ENCODE measurements at places on chromosomes 11 and 22.
A peak's percentile ranks its signal among the peaks of the same experiment; 100 is the strongest.

GRCh38 chr22:43890901-43891331 is 897 bp downstream of the PNPLA5 start:
- DNase-seq = no peak

DNA sequence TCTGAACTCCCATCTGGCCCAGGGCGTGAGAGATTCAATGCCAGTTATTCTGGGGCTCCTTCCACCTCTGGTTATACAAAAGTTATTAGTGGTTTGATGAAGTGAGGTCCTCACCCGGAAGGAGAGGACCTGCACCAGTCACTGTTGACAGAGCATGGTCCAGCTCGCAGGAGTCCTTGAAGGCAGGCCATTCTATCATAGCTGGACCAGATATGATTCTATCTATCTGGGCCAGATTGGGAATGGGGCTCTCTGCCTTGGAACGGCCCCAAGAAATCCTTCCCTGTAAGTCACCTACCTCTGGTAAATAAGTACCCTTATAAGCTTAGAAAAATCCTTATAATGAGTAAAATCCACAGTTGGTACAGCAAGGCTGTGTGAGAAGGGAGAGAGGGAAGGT is 50.7 kb downstream of the C11orf91 start:
- no peak for DNase-seq

- DNase-seq = no peak
These were observed 46.1 kb downstream of the CDKN1C start for GRCh38 chr11:2839395-2839943.

GRCh38 chr11:29562183-29562582 is 454.6 kb downstream of the KCNA4 start:
- no peak for DNase-seq

- DNase-seq = no peak
These were observed 1027.4 kb downstream of the BRD1 start for GRCh38 chr22:48800036-48800885.

DNA sequence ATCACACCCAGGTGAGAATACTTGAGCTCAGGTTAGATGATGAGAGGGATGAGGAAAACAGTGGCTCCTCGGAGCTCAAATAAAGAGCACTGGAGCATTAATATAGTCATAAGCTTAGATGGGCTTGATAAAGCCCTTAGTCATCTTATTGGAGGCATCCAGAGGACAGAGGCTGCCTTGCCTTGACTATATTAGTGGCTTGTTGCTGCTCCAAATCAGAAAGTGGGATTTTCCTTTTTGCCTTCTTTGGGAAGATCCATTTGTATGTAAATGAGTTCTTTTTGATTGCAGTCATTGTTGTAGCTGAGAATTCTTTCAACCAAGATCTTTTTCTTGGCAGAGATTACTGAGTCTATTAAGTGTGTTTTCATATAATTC is 18.9 kb downstream of the ADM start:
- no peak for DNase-seq

GRCh38 chr11:66739983-66740382 is 11.0 kb upstream of the SPTBN2 start:
- no peak for DNase-seq

GRCh38 chr11:130062026-130062425 is 7.7 kb upstream of the APLP2 start:
- no peak for DNase-seq

- DNase-seq = peak; percentile 25
These were observed at the start of gene GPR83 for GRCh38 chr11:94400839-94401772. TSS of gene GPR83 (minus strand) at chr11:94401419. CDS start at chr11:94401247, 172 bp downstream.

GRCh38 chr11:113831314-113831713 is 44.1 kb downstream of the USP28 start:
- no peak for DNase-seq

DNA sequence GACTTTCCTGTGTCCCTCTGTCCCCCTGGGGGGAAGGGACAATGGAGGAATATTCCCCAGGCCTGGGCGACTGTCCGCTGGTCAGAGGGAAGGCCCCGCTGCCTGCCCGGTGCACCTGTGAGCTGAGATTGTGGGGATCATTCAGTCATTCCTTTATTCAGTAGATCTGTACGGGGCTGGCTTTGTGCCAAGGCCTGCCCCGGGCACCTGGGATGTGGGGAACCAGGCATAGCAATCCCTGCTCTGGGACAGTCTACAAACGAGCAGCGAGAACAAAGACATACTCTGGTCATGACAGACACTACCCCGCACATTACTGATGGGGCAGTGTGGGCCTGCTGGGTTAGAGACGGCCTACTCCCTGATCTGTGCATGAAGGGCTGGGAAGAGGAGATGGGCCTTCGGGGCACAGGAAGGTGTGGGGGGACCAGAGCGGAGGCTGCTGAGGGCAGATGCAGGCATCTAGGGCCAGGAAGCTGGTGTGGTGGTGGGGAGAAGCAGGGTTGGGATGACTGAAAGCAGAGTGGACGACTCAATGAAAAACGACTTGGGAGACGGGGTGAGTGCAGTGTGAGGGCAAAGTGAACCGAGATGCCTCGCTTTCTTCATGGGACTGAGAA is 1.8 kb upstream of the MYO7A start:
- DNase-seq = no peak

DNA sequence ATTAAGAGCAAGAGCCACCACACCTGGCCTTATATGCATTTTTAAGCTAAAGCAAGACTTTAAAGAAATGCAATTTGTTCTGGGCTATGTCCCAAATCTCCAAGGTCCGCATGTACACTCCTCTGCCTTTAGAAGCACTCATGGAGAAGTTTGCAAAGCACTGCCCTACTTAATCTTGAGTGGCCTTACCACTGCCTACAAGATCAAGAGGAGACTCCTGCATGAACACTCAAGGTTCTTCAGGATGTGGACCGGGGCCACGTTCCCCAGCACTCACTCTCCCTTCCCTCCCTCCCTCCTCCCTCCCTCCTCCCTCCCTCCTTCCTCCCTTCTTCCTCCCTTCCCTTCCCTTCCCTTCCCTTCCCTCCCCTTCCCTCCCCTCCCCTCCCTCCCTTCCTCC is 63.2 kb upstream of the HSPA8 start:
- no peak for DNase-seq

DNA sequence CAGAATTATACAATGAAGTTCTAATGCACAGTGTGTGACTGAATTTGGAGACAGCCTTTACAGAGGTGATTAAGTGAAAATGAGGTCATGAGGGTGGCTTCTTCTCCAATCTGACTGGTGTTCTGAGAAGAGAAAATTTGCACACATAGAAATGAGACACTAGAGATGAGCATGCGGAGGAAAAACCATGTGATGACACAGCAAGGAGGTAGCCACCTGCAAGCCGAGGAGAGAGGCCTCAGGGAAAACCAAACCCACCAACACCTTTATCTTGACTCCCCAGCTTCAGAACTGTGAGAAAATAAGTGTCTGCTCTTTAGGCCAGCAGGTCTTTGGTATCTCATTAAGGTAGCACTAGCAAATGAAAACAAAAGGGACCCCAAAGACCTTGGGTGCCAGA is 93.2 kb downstream of the GGTLC2 start:
- no peak for DNase-seq

DNA sequence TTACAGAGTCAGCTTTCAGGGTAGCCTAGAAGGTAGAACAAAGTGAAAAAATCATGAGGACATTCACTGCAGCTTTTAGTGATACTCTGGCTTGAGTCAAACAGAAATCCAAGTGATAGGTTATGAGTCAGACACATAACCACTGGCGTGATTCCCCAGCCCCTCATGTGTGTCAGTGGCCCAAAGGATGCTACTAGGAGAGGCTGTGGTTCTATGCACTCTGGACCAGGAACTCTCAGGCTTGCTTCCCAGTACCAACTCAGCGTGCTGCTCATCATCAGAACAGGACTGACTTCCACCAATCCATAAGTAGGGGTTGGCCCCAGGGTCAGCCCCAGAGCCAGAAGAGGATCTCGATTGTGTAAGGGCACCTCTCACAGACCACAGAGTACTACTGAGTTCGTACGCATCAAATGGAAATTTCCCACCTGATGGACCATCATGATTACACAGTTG is 116.8 kb downstream of the MED15 start:
- no peak for DNase-seq

- DNase-seq = no peak
These were observed 29.0 kb upstream of the CREB3L1 start for GRCh38 chr11:46248289-46249102.

DNA sequence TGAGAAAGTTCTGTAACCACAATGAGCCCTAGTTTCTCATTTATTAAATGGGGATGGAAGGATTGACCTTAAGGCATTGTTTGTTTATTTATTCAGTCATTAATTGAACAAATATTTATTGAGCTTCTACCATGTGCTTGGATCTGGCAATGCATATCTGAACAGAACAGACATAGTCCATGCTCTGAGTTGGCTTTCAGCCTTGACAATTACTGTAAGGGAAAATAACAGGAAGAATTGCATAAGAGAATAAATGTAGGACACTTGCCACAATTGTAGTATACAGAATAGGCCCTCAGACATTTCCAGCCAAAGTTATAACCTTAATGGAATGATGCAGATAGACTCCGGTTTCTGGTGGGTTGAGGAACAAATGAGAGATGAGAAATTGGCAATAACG is 160.5 kb upstream of the TTC12 start:
- DNase-seq = no peak

GRCh38 chr22:22392131-22392530 is 116.4 kb downstream of the ZNF280B start:
- no peak for DNase-seq

DNA sequence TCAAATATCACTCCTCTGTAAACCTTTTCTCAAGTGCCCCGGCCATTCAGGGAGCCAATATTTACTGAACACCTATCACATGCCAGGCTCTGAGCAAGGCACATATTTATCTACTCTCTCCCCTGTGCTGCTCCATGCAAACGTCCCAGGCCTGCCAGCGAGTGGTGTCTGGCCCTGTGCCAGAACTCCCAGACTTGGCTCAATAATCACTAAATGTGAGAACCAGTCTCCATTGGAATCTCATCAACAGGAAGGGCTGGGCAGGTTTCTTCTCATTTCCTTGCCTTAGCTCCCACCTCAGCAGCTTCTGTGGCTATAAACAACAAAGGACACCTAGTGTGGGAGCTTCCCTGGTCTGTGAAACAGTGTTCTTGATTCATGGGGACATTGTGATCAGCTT is 21.7 kb downstream of the RASSF10 start:
- peak; percentile 67 for DNase-seq

DNA sequence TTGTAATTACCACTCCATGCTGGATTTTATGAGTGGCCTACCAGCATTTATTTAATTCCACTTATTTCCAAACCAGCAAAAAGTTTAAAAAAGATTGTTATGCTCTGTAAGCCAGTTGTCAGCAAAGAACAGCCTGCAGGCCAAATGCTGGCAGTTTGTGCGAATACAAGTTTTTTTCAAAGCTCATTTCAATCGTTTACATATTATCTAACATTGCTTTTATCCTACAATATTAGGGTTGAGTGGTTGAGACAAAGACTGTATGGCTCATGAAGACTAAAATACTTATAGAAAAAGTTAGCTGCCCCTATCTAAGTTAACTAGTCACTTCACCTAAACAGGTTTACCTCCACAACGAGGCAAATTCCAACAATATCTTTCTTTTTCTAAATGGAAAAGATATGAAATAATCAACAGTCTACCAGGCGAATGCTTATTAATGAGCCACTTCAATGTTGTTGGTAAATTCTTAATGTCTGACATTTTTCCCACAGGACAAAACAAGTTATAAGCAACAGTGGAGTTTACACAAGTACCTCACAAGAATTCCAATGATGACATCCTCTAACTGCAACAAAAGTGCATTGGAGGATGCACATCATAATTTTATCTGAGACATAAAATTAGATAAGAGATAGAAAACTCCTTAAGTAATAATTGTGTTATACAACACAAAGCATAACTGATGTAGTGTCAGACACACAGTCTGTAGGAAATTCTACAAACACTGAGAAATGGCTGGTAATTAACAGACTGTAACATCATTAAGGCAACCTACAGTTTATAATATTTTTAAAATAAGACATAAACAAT is 35.8 kb upstream of the POU2AF2 start:
- DNase-seq = no peak

GRCh38 chr22:46697811-46698515 is 40.1 kb downstream of the CERK start:
- no peak for DNase-seq

DNA sequence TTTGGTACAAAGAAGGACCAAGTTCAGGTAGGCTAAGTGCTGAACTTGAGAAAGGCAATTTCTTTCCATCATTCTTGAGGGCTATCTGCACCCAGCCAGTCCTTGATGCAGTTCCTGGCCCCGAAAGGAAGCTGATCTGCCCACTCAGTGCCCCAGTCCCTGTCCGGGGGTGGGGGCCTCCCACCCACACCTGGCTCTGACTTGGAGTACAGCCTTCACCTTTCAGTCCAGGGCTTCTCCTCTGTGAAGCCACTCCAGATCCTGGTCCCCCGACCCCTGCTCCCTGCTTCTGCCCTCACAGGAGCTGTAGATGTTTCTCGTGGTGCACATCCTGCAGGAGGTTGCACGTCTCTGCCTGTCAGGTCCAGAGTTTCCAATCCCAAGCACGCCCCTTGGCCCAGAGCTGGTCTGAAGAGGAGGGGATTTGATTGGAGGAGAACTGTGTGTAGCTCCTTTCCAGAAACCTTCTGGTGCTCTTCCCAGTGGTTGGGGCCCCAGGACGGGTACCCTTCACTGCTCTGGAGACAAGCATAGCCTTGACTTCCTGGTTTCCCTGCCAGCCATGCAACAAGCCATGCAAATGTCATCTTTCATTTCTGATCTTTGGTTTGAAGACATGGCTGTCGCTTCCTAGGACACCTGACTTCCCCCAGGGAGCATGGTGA is 75.3 kb downstream of the BCR start:
- DNase-seq = no peak

DNA sequence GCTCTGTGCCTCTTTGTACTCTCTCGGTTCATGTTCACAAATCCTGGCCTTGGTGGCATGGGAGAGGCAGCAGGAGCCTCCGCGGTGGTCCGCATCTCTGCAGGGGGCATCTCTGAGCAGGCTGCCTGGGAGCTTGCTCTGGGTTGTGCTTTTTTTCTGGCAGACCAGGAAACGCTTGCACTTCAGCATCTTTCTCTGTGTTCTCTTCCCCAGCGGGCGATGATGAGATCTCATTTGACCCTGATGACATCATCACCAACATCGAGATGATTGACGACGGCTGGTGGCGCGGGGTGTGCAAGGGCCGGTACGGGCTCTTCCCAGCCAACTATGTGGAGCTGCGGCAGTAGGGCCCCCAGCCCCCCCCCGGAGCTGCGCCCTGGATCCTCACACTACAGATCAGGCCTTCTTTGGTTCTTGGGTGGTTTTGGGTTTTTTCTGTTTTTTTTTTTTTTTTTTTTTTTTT is 36.5 kb downstream of the CTTN start:
- no peak for DNase-seq

DNA sequence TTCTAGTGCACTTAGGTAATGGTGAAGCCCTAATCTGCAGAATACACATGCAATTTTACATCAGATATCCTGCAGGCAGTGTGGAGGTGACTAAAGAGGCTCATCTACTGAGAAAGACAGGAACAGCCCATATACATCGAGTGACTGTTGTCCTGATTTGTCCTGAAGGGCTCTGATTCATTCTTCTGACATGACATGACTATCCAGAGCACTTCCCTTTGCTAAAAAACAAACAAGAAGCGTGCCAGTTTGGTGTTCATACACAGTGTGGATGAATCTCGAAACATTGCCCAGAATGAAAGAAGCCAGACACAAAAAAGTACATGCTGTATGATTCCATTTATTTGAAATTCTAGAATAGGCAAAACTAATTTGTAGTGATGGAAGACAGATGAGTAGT is 48.0 kb upstream of the AMPD3 start:
- DNase-seq = no peak

GRCh38 chr11:26649884-26650283 is 72.0 kb downstream of the SLC5A12 start:
- peak; percentile 80 for DNase-seq

All from NCI-H748 treated with DMSO at 0.1 percent for 48 hours (cell line).